ENCODE measurements at places on chromosomes 1 and 21.

- DNase-seq = no peak
These were observed 2.5 kb downstream of the KIF21B start for GRCh38 chr1:201020721-201021629.

- DNase-seq = no peak
These were observed 22.2 kb upstream of the EPHB2 start for GRCh38 chr1:22688466-22688865.

DNA sequence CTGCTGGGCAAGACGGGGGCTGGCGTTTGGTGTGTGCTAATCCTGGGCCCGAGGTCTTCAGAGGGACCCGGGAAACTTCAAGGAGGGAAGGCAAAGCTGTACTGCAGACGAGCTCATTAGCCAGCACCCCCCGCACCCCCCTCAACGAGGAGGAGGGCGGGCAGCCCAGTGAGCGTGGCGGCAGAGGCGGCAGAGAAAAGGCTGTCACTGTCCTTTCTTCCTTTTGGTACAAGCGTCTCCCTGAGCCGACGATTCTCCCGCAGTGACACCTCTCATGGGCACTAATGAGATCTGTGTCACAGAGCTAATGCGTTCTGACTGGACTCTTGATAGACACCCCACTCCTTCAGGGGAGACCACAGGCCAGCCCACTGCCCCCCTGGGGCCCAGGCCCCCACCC lies 29.5 kb downstream of the DMAP1 start:
- DNase-seq = no peak

GRCh38 chr1:45221716-45222115 lies 15.3 kb upstream of the ZSWIM5 start:
- no peak for DNase-seq

DNA sequence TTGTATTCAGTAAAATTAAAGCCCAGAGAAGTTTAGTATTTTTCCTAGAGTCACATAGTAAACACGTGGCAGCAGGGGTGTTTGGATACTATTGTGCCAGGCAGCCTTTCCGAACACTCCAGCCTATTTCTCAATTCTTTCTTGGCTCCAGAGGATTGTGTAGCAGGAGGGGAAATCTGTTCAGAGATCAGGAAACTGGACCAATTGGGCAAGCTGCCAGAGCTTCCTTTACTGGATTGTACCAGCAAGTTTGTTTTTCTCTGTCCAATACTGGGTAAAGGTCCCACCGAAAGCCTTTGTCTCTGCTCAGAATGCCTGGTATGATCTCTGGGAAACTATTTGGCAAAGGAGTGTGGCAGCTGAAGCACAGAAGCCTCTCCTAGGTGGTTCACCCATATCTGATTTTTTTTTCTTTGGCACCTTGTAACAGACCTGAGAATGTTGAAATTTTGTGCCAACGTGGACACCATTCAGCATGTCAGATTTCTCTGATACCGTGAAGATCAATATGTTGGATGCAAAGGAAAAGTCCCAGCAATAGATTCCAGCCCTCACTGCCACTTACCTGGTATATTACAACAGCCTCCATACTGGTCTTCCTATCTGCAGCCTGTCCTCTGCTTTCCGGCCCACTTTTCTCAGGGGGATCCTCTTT lies 126.2 kb downstream of the FGGY start:
- no peak for DNase-seq

GRCh38 chr1:38567401-38567800 lies 292.2 kb downstream of the RRAGC start:
- no peak for DNase-seq

- DNase-seq = no peak
These were observed 428.7 kb downstream of the PLPP3 start for GRCh38 chr1:56150441-56151215.

GRCh38 chr1:205515781-205516253 lies 11.3 kb downstream of the CDK18 start:
- no peak for DNase-seq

DNA sequence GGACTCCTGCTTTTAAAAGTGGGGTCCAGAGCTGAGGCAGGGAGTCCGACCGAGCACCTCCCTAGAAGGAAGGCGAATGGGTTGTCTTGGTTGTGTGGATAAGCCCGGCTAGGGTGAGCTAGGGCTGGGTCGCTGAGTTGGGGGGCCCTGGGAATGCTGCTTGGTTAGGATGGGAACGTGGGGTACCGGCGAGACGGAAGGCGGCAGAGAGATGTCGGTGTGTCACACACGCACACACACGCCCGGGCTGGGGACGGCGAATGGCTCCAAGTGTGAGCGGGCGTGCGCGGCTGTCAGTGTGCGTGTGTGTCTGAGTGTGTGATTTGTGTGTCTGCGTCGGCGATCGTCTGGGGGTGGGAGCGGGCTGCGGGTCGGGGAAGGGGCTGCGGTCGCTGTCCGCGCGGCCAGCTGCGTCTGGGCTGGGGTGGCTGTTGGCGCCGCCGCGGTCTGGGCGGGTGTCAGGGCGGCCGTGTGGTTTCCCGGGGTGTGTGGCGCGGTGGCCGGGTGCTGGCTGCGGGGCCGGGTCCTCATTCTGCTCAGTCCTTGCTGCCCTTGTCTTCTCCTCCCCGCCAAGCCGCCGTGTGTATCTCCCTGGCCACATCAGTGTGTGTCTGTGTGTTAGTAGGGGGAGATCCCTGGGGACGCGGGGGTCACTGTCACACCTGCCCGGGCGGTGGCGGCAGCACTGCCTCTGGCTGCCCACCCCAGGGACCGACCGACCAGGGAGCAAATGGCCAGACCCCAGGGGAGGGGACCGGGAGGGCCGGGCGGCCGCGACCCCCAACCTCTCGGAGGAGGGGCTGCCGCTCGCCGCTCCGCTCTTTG lies 1.1 kb downstream of the EFNA3 start:
- no peak for DNase-seq

- DNase-seq = no peak
These were observed 91.2 kb upstream of the SLC45A1 start for GRCh38 chr1:8226747-8227146.

GRCh38 chr1:207412845-207413244 lies 41.3 kb upstream of the CR2 start:
- DNase-seq = no peak

GRCh38 chr1:85581802-85582686 lies 1.5 kb downstream of the CCN1 start:
- no peak for DNase-seq

- DNase-seq = no peak
These were observed 131.5 kb downstream of the DHRS3 start for GRCh38 chr1:12486401-12487005.

DNA sequence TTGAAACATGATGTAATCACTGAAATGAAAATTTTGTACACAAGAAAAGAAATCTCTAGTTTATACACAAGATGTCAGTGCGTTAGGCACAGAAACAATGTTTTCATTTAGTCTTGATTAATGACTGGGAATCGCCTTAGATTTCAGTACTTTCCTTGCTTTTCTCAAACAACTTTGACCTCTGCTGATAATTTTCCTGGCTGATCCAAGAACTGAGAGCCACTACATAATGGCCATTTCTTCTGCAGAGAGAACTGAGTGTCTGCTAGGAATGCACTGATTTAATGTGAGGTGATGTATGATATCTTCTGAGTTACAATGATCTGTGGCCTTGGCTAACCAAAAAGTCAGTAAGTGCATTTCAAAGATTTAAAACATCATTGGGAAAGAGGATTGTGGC lies 308.1 kb downstream of the CTH start:
- no peak for DNase-seq

- no peak for DNase-seq
These were observed 49.3 kb downstream of the TGFB2 start for GRCh38 chr1:218394416-218394815.

DNA sequence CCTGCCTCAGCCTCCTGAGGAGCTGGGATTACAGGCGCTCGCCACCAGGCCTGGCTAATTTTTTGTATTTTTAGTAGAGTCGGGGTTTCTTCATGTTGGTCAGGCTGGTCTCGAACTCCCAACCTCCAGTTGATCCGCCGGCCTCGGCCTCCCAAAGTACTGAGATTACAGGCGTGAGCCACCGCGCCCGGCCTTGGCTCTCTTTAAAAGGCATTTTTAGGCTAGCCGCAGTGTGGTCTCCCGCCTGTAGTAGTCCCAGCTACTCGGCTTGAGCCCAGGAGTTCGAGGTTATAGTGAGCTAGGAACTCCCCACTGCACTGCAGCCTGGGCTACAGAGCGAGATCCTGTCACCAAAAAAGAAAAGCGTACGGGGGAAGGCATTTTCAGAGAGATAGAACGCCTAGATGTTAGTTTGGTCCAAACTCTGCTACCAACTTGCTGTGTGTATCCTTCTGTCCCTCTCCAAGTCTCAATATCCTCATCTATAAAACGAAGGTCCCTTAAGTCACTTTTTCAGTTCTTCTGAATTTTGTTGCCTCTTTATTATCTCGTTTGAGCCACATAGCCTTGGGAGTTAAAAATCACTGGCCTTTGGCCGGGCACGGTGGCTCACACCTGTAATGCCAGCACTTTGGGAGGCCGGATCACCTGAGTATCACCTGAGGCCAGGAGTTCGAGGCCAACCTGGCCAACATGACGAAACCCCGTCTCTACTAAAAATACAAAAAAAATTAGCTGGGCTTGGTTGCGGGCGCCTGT lies 734 bp downstream of the MED18 start:
- DNase-seq = no peak

DNA sequence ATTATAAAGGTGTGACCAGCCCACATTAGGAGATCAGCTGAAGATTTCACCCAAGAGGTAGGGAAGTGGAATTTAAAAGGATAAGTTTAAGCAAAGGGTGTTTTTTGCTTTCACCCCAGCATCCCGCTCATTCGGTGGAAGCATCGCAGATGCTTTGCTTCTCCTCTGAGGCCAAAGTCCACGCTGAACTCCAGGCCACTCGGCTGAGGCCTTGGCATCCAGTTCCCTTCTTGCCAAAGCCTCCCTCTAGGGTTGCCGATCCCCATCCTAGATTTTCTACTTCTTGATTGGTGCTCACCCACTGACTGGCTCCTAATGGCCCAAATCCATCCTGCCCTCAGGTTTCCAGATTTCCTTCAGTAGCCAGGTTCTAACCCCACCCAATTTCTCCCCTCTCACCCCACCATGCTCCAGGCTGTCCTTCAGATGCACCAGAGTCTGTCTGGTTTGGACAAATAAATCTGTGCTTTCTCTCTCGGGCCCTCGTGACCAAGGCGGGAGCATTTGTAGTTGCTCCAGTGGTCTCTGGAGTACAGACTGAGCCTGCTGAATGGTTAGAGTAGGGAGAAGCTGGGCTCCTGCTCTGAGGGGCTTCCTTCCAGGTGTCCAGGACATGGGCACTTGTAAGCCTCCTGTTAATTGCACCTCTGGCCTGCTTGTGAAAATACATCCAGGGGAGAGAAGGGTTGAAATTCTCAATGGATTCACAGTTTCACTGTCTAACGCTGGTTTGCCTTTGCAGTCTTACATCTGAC lies 193.2 kb downstream of the C1orf94 start:
- DNase-seq = no peak

DNA sequence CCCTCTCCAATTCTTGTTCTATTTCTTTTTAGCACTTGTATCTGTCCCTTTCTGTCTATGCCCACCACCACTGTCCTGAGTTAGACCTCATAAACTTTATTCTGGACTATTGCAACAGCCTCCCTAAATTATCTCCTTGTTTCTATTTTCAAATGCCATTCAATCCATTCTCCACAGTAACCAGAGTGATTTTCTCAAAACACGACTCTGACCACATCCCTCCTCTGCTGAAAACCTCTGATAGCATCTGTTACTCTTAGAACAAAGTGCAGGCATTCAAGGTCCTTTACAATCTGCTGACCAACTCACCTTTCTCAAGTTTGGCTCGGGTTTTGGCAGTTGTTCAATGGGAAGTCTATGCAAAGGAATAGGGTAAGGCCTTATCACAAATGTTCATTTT lies 22.8 kb upstream of the GPX7 start:
- DNase-seq = no peak

GRCh38 chr1:44676484-44677200 lies 2.1 kb downstream of the ARMH1 start:
- peak; percentile 45 for DNase-seq

DNA sequence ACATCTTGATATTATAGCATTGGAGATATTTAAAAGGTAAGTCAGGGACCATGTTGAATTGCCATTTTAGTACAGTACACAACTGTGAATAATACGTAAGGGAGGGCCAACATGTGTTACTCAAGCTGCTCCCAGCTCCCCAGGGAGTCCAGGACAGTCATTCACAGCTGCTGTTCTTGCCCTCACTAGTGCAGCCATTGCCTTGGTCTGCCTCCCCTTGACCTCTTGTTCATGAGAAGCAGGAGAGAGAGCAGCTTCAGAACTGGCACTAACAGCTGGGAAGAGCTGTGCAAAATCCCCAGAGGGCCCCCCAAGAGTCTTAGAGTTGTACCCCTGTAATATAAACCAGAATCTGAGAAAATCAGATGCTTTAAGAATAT lies 16.4 kb downstream of the TCEANC2 start:
- DNase-seq = peak; percentile 32

DNA sequence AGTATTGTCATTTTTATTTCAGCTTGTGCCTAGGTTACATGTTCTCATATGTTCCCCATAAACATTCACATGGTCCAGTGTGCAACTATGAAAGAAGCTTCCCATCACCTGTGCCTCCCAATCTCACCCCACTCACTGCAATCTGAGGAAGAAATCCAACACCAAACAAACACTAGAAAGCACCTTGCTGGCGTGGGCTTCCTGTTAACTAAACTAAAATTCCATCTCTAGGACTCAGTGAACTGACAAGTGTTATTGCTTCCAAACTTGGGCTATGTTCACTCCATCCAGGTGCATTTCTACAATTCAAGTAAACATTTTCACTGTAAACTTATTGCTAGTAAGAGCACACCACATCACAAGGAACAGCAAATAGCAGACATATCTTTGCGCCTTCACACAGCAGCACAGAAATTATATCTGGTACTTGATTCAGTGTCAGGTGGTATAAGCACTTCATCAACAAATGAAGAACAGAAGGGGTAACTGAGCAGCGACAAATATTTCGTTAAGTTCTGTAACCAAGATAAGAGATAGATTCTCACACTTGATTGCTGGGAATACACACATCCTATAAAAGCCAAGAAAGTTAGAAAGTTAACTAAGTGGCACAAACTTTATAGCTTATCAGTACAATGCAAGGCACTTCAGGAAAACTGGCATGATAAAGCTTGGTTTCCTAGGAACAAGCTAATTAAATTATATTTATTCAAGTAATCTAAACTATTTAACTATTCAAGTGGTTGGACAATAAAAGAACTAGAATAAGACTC lies 8.9 kb upstream of the KCNJ15 start:
- no peak for DNase-seq

Data from skeletal muscle cell (primary cell).